Left lung (tissue), 14 donors: ENCODE measurements at places on chromosomes 1 and 21. TPM values are rescaled to one million over a fixed set of nuclear protein-coding genes. Genes with fewer than 3 reads are reported as not detected.

Gene PTGFR
- total RNA-seq = 2.1 TPM

Gene UBE2U
- total RNA-seq = not detected

Gene ADAMTS4
- 13.4 TPM for total RNA-seq

Gene SCAMP3
- 63.1 TPM for total RNA-seq

Gene RIMS3
- total RNA-seq = 4.4 TPM

Gene FCRL6
- total RNA-seq = 0.73 TPM

Gene FCMR
- 2.7 TPM for total RNA-seq

Gene AGMAT
- total RNA-seq = 0.35 TPM

Gene CRNN
- total RNA-seq = not detected

GRCh38 chr1:13788795-13789194 lies 88.8 kb downstream of the PRDM2 start:
- no peaks in the 10 kb centered on the region for H3K4me1 ChIP-seq
- no peak overlapping the region for H3K4me3 ChIP-seq
- no peaks in the 10 kb centered on the region for H3K36me3 ChIP-seq
- H3K27ac ChIP-seq = no peak overlapping the region

DNA sequence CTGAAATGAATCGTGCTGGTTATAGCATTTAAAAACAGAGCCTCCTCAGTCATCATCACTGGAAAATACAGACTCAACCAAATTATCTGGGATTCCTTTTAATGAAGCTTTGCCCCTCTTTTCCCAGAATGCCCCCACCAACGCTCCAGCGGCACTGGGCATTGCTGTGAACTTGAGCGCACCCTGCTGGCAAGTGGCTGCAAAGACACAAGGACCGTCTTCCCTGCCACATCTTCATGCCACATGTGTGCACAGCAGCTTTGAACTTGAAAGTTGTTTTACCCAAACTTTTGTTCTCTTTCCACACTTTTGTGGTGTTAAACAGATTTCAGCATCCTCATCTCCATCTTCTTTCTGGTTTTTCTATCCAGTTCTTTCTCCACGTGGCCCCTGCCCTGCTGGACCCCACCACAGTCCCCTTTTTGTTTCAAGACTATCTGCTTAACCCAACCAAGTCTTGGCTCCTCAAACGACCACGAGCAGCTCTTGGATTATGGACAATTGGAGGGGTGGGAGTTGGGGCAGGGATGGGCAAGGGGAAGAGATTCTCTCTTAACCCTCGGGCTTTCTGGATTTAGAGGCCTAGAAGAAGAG lies 12.8 kb upstream of the LMX1A start:
- no peaks in the 10 kb centered on the region for H3K27me3 ChIP-seq
- no peak for DNase-seq
- H3K36me3 ChIP-seq = no peaks in the 10 kb centered on the region
- H3K4me1 ChIP-seq = peaks cover 10% of the 10 kb centered on the region
- no peak overlapping the region for H3K27ac ChIP-seq
- H3K4me3 ChIP-seq = no peak overlapping the region

- no peaks in the 10 kb centered on the region for H3K36me3 ChIP-seq
- H3K27ac ChIP-seq = no peak overlapping the region
- H3K4me3 ChIP-seq = no peak overlapping the region
- DNase-seq = no peak
- no peaks in the 10 kb centered on the region for H3K27me3 ChIP-seq
Observed at GRCh38 chr1:119391749-119392148, 23.2 kb downstream of the HAO2 start.

DNA sequence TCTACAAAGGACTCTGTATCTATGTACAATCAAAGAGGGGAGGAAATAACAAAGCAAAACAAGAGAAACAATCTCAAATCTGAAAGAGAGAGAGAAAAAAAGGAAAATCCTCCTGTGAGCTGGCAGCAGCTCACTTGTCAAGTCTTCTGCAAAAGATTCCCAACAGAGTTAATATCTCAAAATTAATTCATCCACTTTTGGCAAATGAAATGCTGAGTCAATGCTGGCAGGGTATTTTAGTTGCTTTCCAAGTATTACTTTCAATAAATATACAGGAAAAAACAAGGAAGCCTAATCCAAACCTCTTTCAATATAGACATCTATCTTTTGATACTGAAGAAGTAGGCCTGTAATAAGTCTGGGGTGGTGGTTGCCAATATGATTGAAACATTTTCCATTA lies 613.9 kb upstream of the NEGR1 start:
- DNase-seq = no peak
- no peaks in the 10 kb centered on the region for H3K4me1 ChIP-seq
- no peaks in the 10 kb centered on the region for H3K27me3 ChIP-seq
- H3K36me3 ChIP-seq = no peaks in the 10 kb centered on the region
- no peak overlapping the region for H3K4me3 ChIP-seq
- no peak overlapping the region for H3K27ac ChIP-seq

DNA sequence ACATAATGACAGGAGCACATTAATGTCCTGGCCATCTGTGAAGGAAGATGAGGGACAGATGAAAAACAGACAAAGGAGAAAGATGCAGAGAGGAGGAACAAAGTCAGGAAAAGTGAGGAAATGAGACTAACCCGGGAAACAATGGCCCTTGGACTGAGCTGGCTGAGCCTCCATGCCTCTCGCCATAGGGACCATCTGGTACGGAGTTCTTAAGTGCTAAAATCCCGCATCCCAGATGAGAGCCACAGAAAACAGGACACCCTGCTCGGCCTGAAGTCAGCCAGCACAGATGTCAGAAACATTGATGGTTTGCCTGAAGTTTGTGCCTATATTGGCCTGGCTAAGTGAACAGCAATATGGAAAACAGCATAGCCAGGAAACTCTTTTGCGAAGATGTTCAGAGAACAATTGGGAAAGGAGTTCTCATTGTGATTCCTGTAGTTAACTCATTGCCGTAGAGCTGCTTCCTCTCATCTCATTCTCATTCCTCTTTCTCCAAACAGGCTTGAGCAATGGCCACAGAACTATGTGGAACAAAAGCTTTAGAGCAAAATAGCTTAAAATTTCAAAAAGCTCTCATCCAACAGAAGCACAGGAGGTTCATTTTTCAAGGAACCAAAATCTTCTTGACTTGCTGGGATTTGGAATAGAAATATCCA lies 96.6 kb downstream of the ASTN1 start:
- H3K4me3 ChIP-seq = no peak overlapping the region
- no peaks in the 10 kb centered on the region for H3K4me1 ChIP-seq
- H3K36me3 ChIP-seq = no peaks in the 10 kb centered on the region
- H3K27ac ChIP-seq = no peak overlapping the region
- DNase-seq = no peak
- no peaks in the 10 kb centered on the region for H3K27me3 ChIP-seq

GRCh38 chr1:186550832-186551231 lies 89.9 kb upstream of the PDC start:
- H3K27ac ChIP-seq = no peak overlapping the region
- no peaks in the 10 kb centered on the region for H3K27me3 ChIP-seq
- H3K4me3 ChIP-seq = no peak overlapping the region
- no peak for DNase-seq
- no peaks in the 10 kb centered on the region for H3K4me1 ChIP-seq

DNA sequence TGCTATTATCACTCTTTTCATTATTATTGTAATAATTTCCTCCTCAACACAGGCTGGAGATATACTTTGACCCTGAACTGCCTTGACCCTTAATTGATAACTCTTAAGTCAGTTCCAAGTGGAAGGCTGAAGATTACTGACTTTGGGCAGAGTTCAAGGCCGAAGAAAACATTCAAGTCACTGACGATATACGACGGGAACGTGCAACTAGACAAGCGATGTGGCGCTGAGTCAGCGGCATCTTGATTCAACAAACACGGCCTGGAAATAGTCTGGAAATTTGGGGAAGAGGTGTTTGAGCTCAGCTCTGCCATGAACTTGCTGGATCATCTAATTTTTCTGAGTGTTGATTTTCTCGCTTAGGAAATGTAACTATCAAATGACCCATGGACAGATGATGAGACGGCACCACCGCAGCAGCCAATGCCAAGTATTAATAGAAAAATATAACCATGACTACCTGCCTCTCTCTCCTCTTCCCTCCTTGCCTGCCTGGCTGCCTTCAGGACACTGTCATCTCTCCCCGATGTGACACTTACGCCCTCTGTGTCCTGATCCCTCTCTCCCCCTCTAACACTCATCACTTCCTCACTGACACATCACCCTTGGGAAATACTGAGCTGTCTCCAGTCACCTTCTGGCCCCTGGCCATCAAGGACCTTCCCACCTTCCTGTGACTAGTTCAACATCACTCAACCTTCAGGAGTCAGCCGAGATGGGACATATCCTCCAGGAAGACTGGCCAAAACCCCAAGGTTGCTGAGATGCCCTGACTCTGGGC lies 49.4 kb downstream of the TMCO4 start:
- no peak overlapping the region for H3K27ac ChIP-seq
- no peaks in the 10 kb centered on the region for H3K4me1 ChIP-seq
- H3K27me3 ChIP-seq = no peaks in the 10 kb centered on the region
- DNase-seq = no peak

DNA sequence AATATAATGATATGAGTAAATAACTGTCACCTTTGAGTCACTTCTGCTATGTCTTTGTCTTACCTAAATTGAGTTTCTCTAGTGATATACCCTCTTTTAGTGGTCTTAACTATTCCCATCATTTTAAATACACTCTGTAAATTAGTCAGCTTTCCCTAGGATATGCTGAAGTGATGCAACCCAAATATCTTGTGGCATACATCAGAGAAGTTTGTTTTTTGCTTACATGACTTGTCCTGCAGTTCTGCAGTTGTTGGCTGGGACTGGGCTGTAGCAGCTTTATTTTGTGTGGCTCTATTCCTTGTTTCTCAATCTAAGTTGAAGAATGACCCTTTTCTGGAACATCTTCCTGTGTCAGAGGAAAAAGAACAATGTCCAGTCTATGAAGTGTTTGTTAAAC lies 76.4 kb downstream of the TTC3 start:
- DNase-seq = no peak
- no peaks in the 10 kb centered on the region for H3K4me1 ChIP-seq
- no peaks in the 10 kb centered on the region for H3K27me3 ChIP-seq
- no peak overlapping the region for H3K4me3 ChIP-seq
- peaks cover 77% of the 10 kb centered on the region for H3K36me3 ChIP-seq

DNA sequence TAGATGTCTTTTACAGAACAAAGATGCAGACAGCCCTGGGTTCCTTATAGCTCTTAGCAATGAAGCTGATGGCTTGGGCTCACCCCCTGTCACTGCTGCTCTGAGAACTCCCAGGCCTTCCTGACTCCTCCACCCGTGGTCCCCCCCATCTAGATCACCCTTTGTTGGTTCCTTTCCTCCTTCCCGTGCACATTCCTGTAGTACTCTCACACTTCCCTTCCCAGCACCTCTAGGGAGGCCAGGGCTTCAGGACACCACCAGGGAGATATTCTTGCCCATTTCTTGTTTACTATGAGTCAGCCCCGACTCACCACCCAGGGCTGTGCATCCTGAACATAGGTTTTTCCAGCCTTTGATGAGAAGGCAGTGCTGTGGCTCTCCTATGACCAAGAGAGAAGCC lies 14.4 kb upstream of the NOS1AP start:
- H3K36me3 ChIP-seq = no peaks in the 10 kb centered on the region
- no peak overlapping the region for H3K4me3 ChIP-seq
- no peak for DNase-seq
- no peak overlapping the region for H3K27ac ChIP-seq
- H3K27me3 ChIP-seq = no peaks in the 10 kb centered on the region
- H3K4me1 ChIP-seq = no peaks in the 10 kb centered on the region
